ENCODE measurements at places on chromosomes 12 and 14. TPM values are rescaled to one million over a fixed set of nuclear protein-coding genes. Genes with fewer than 3 reads are reported as not detected.
A peak's percentile ranks its signal among the peaks of the same experiment; 100 is the strongest.

DNA sequence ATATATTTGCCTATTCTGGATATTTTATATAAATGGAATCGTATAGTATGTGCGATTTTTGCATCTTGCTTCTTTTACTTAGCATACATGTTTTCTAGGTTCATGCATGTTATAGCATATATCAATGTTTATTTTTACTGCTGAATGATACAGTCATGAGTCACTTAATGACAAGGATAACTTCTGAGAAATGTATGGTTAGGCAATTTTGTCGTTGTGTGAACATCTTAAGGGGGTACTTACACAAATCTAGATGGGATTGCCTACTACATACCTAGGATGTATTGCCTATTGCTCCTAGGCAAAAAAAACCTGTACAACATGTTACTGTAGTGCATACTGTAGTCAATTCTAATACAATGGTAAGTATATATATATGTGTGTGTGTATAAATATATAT is 8.8 kb downstream of the USP15 start:
- no peaks in the 10 kb centered on the region for H3K36me3 ChIP-seq
- peaks cover 42% of the 10 kb centered on the region for H3K4me1 ChIP-seq
- no peak overlapping the region for H3K27ac ChIP-seq
- H3K4me3 ChIP-seq = no peak overlapping the region

DNA sequence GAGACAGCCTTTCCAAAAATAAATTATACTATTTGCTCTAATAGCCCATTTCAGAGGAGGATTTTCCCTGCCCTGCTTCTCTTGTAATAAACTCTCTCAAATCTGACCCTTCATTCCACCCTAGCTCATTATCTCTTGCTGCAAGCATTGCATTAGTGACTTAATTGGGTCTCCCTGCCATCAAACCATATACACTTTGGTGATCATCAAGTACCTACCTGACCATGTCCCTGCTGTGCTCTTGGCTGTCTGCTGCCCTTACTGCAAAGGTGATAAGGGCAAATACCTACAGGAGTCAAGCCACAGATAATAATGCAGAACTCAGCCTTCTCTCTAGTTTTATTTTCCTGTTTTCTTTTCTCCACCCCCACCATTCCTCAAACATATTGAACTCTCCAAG is 88.4 kb downstream of the LIN7A start:
- no peak overlapping the region for H3K27ac ChIP-seq
- DNase-seq = no peak
- H3K36me3 ChIP-seq = no peaks in the 10 kb centered on the region
- H3K4me1 ChIP-seq = no peaks in the 10 kb centered on the region
- H3K27me3 ChIP-seq = no peaks in the 10 kb centered on the region

- no peak for DNase-seq
- no peak overlapping the region for H3K27ac ChIP-seq
- no peaks in the 10 kb centered on the region for H3K27me3 ChIP-seq
- no peaks in the 10 kb centered on the region for H3K4me1 ChIP-seq
- H3K36me3 ChIP-seq = no peaks in the 10 kb centered on the region
These were observed 142.3 kb downstream of the CACNA1C start for GRCh38 chr12:2195085-2195484.

- no peaks in the 10 kb centered on the region for H3K36me3 ChIP-seq
- H3K4me3 ChIP-seq = no peak overlapping the region
- no peaks in the 10 kb centered on the region for H3K27me3 ChIP-seq
- no peak for DNase-seq
These were observed 12.5 kb upstream of the SMCO3 start for GRCh38 chr12:14826491-14826890.

DNA sequence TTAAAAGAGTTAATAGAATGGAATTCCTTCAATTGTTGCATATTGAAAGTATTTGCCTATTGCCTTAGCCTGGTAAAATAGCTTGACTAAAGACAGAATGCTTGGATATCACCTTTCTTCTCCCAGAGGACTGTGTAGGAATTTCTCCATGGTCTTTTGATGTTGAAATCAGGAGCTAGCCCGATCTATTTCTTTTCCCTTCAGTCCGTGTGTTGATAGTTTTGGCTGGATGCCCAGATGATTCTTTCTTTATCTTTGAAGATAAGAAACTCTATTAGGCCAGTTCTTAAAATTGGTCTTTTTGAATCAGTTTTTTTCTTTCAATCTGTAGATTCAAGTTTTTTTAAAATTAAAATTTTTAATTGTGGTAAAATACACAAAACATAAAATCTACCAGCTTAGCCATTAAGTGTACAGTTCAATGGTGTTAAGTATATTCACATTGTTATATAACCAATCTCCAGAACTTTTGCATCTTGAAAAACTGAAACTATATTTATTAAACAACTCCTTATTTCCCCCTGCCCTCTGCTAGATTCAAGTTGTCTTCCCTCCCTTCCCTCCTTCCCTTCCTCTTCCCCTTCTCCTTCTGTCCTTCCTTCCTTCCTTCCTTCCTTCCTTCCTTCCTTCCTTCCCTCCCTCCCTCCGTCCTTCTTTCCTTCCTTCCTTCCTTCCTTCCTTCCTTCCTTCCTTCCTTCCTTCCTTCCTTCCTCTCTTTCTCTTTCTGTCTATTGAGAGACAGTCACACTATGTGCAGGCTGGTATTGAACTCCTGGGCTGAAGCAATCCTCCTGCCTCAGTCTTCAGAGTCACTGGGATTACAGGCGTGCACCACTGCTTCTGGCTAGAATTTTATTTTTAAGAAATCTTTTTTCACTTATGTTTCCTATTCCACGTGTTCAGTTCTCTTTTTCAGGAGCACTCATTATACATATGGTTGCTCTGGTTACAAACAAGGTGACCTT is 10.1 kb downstream of the LACRT start:
- no peak overlapping the region for H3K27ac ChIP-seq
- H3K4me1 ChIP-seq = no peaks in the 10 kb centered on the region
- H3K36me3 ChIP-seq = no peaks in the 10 kb centered on the region
- H3K4me3 ChIP-seq = no peak overlapping the region
- DNase-seq = no peak

DNA sequence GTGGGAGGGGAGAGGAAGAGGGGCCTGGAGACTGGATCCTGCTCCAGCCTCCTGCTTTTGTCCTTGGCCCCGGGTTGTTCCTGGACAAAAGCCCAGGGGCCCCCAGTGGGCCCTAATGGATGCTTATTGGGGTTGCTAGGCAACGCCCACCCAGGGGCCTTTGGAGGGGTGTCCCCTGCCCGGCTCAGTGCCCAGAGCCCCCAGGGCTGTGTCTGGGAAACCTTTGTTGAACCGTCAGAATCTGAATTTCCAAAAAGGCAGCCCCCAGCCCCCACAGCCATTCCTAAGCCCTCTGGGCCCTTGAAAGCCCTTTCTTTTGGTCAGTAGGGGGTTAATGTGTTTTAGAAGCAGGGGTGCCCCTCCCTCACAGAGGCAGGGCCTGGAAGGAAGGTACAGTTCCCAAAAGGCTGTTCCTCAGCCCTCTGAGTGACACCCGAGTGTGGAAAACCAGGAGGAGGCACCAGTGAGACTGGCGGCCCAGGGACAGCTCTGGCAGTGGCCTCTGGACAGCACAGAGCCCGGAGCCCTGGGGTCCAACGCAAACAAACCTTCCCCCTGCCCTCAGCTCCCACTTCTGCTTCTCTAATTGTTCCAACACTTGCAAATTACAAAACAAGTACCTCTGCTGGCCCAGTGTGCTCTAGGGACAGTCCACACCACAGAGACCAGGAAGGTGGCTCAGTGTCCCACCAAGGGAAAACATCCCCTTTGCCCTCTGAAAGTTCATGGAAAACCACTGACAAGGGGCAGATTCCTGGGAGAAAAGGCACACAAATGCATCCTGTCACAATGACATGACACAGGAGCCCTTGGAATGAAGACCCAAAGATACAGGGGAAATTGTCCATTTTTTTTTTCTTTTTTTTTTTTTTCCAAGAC is 19.4 kb downstream of the HHIPL1 start:
- no peak overlapping the region for H3K4me3 ChIP-seq
- no peak for DNase-seq
- H3K4me1 ChIP-seq = peaks cover 7% of the 10 kb centered on the region
- peaks cover 3% of the 10 kb centered on the region for H3K36me3 ChIP-seq

DNA sequence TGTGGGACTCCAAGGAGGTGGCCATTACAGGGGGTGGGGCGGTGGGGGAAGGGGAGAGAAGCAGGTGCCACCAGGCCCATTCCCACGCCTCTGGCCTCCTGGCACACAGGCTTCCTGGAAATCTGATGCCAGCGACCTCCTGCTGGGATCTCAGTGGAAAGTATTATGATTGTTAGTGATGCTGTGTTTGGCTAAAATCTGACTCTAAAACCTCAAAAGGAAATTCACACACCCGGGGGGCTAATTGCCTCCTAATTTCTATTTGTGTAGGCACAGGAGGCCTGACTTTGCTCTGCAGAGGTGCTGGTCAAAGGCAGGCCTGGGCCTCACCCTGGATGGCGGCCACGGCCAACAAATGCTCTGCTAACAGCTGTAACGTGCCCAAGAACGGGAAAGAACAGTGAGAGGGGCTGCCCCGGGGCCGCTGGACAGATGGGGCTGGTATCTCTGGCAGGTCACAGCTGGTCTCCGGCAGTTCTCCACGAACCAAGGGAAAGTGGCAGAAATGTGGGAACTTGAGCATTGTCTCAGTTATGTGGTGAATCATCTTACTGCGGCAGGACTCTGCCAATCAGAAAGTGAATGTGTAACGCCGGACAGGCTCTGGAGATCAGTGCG is 14.3 kb downstream of the FAM181A start:
- H3K27me3 ChIP-seq = peaks cover 20% of the 10 kb centered on the region
- H3K4me3 ChIP-seq = no peak overlapping the region
- H3K27ac ChIP-seq = no peak overlapping the region
- no peaks in the 10 kb centered on the region for H3K36me3 ChIP-seq
- peaks cover 25% of the 10 kb centered on the region for H3K4me1 ChIP-seq
- DNase-seq = no peak

- H3K36me3 ChIP-seq = no peaks in the 10 kb centered on the region
- no peak overlapping the region for H3K27ac ChIP-seq
- no peak overlapping the region for H3K4me3 ChIP-seq
These were observed 1211.7 kb downstream of the TMEM121 start for GRCh38 chr14:106738075-106738474.

- DNase-seq = no peak
- H3K36me3 ChIP-seq = no peaks in the 10 kb centered on the region
- no peaks in the 10 kb centered on the region for H3K4me1 ChIP-seq
- no peak overlapping the region for H3K4me3 ChIP-seq
These were observed 188.5 kb upstream of the SYT10 start for GRCh38 chr12:33628087-33628486.

DNA sequence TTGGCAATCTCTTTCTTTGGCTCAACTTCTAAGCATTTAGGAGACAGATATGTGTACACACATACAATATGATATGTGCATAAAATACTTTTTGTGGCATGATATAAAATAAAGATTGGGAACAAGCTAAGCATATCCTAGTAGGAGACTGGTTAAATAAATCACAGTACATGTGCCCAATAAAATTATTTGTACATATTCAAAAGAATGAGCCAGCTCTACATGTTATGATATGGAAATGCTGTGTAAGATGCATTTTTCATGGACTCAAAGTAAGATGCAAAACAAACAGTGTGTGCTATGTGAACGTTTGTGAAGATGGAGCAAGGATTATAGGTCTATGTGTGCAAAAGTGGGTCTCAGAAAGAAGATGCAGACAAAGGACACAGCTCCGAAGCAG is 311.4 kb downstream of the TMEM132D start:
- DNase-seq = no peak
- H3K4me1 ChIP-seq = no peaks in the 10 kb centered on the region
- H3K36me3 ChIP-seq = no peaks in the 10 kb centered on the region

DNA sequence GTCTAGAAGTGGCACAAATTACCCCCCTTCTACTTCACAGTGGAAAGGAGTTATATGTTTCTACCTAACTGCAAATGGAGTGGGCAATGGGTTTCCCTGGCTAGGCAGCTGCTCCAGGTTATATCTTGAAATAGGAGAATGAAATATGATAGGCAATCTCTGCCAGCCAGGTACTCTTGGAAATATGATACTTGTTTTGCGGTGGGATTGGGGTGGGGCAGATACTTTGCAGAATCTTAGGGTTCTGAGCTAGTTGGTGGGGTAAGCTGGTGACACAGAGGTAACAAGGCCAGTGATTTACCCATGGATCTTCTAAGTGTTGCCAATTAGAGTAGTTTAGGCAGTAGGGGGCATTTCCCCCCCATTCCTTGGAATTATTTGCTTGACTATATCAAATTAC is 140.1 kb downstream of the ATP23 start:
- no peak overlapping the region for H3K27ac ChIP-seq
- H3K4me1 ChIP-seq = no peaks in the 10 kb centered on the region
- H3K27me3 ChIP-seq = no peaks in the 10 kb centered on the region
- H3K4me3 ChIP-seq = no peak overlapping the region

- no peak overlapping the region for H3K4me3 ChIP-seq
- H3K27ac ChIP-seq = peak overlapping the region; percentile 68
- H3K36me3 ChIP-seq = no peaks in the 10 kb centered on the region
These were observed 62.9 kb downstream of the GCH1 start for GRCh38 chr14:54839701-54840119.

DNA sequence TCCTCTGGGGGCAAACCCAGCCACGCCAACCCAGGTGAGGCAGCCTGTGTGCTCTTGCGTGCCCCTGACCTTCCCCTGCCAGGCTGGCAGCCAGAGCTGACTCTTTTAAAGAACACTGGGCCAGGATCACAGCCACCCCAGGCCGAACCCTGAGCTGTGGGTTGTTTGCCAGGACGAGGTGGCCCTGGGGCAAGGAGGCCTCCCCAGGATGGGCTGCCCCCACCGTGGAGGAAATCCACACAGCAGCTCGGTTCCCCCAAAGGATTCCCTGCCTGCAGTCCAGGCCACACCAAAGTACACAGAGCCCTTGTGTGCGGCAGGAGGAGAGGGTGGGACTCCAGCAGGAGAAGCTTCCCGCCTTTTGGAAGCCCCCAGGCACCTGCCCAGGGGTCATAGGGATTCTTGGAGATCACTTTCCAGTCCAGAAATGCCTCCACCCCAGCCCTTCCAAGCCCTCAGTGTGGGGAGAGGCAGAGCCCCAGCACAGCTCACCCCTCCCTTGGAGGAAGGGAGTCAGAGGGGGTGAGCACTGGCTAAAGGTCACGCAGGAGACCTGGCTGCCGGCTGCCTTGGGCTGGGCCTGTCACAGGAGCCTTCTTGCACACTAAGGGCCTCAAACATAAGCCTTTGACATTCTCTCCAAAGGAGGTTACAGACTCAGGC is 115.6 kb downstream of the CALM1 start:
- no peaks in the 10 kb centered on the region for H3K36me3 ChIP-seq
- peaks cover 55% of the 10 kb centered on the region for H3K4me1 ChIP-seq
- peak overlapping the region; percentile 81 for H3K27ac ChIP-seq
- DNase-seq = no peak
- H3K27me3 ChIP-seq = no peaks in the 10 kb centered on the region

GRCh38 chr14:67533754-67534085 is 630 bp downstream of the PLEKHH1 start:
- no peaks in the 10 kb centered on the region for H3K36me3 ChIP-seq
- no peak for DNase-seq
- peak overlapping the region; percentile 86 for H3K4me3 ChIP-seq
- H3K27me3 ChIP-seq = no peaks in the 10 kb centered on the region
- H3K4me1 ChIP-seq = peaks cover 23% of the 10 kb centered on the region

- no peak overlapping the region for H3K27ac ChIP-seq
- no peaks in the 10 kb centered on the region for H3K4me1 ChIP-seq
- H3K27me3 ChIP-seq = peaks cover 45% of the 10 kb centered on the region
- H3K4me3 ChIP-seq = no peak overlapping the region
- DNase-seq = no peak
- no peaks in the 10 kb centered on the region for H3K36me3 ChIP-seq
These were observed 1.1 kb downstream of the MYF5 start for GRCh38 chr12:80717856-80718255.

The CS gene
- 177 TPM for total RNA-seq

The RERG gene
- total RNA-seq = 23.9 TPM

The FAM90A1 gene
- total RNA-seq = not detected

The AJUBA gene
- total RNA-seq = 81.0 TPM

The DLGAP5 gene
- 2.6 TPM for total RNA-seq

The PPP1R1A gene
- 11.0 TPM for total RNA-seq

The NFATC4 gene
- 10.8 TPM for total RNA-seq

The ESYT1 gene
- 128 TPM for total RNA-seq

The IAPP gene
- total RNA-seq = not detected

The CBLN3 gene
- not detected for total RNA-seq

The ADGRD1 gene
- 8.5 TPM for total RNA-seq

The MTRFR gene
- 8.1 TPM for total RNA-seq

Data from suprapubic skin (tissue), 4 donors.